ENCODE measurements at places on chromosomes 11 and 22.
A peak's percentile ranks its signal among the peaks of the same experiment; 100 is the strongest.

- DNase-seq = no peak
These were observed 31.7 kb upstream of the CXCR5 start for GRCh38 chr11:118851970-118852369.

DNA sequence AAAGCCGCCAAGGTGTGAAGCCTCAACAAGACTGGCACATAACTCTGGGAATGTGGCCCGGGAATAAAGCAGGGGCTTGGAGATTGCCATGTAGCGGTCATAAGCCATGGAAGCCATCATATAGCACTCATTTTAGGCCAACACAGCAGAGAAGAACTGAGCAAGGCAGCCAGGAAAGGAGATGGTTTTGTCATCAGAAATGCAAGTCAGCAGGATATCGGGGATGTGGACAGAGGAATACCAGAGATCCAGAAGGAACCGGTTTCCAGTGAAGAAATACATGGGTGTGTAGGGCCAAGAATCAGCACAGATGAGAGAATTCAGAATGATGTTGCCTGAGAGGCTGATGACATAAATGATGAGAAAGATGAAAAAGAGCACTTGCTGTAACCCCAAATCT lies 3.0 kb upstream of the OR9G4 start:
- DNase-seq = no peak

DNA sequence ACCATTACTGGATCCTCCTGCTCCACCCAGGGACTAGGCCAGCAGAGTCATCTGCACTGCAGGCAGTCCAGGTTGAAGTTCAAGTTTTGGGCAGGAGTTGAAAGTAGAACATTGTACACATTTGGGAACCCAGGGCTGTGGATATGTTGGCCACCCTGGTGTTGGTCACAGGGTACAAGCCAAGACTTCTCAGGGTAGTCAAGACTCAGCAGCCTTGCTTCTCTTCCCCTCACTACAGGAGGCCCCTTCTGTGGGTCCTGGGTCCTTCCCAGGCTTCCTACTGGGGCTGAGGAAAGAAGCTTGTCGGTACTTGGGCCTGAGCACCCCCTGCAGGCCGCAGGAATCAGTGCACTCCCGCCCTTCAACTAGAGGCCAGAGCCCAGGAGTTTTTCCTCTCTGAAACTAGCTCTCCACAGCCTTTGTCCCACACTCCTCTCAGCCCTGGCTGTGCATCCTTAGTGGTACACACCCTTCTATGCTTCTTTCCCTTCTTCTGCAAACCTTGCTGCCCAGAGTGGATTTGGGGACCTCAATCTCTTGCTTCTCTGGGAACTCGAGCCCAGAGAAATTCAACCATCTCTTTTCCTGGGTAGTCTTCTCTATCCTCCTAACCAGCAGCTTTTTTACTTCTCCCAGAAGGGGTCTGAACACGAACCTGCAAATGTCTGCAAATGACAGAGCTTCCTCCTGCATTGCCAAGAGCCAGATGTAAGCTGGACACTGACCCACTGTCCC lies 2.6 kb upstream of the HPX start:
- peak; percentile 47 for DNase-seq

DNA sequence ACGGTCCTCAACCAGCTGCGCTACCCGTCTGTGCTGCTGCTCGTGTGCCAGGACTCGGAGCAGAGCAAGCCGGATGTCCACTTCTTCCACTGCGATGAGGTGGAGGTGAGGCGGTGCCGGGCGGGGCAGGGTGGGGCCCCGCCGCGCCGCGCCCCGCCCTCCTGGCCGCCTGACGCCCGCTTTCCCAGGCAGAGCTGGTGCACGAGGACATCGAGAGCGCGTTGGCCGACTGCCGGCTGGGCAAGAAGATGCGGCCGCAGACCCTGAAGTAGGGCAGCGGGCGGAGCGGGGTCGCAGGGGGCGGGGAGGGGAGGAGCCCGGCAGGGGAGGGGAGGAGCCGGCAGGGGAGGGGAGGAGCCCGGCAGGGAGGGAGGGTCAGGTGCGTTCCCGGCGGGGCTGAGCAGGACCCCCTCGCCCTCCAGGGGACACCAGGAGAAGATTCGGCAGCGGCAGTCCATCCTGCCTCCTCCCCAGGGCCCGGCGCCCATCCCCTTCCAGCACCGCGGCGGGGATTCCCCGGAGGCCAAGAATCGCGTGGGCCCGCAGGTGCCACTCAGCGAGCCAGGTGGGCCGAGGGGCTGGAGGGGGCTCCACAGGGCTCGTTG lies 14.7 kb downstream of the EPS8L2 start:
- peak; percentile 54 for DNase-seq

All from ovary (tissue), 10 donors.